ENCODE measurements at places on chromosomes 2 and 18.

GRCh38 chr2:39743269-39743776 is 35.7 kb downstream of the THUMPD2 start:
- DNase-seq = no peak

GRCh38 chr2:148273158-148273691 is 252.3 kb downstream of the MBD5 start:
- DNase-seq = no peak

DNA sequence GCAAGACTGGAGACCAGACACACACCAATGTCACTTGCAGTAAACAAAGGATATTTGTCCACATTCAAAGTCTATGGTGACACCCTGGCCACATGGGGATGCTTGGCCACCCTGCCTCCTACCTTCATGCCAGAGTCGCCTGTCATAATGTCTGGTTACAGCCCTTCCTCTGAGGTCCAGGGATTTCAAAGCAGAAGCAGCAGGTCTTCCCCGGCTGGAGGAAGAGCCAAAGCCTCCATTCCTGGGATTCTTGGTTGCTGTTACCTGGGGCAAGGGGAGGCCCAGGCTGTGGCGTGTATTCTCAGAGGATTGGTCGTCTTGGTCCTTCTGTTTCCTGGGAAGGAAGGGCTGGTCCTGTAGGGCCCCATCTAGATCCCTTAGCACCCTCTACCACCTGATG is 2.3 kb upstream of the ALPP start:
- no peak for DNase-seq

- no peak for DNase-seq
Observed at GRCh38 chr2:136408795-136409194, 290.8 kb upstream of the CXCR4 start.

DNA sequence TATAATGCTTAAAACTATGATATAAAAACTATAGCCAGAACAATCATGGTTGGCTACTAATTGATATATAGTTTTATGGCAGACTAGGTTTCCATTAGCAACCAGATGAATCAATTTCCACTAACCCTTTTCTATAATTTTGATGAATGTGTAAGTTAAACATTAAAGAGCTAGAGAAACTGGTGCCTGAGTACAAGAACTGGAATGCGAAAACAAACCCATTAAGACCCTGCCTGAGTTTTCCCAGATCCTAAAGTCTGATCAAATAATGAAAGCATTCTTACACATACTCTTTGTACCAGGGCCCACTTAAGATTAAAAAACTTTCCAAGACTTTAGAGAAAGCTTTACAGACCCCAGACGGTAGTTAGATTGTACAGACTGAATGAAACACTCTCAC is 21.3 kb downstream of the MRPL19 start:
- DNase-seq = no peak

GRCh38 chr2:217478831-217479455 is 523.9 kb downstream of the TNS1 start:
- DNase-seq = no peak

- DNase-seq = no peak
Observed at GRCh38 chr2:223328578-223328977, 273.6 kb downstream of the SCG2 start.

DNA sequence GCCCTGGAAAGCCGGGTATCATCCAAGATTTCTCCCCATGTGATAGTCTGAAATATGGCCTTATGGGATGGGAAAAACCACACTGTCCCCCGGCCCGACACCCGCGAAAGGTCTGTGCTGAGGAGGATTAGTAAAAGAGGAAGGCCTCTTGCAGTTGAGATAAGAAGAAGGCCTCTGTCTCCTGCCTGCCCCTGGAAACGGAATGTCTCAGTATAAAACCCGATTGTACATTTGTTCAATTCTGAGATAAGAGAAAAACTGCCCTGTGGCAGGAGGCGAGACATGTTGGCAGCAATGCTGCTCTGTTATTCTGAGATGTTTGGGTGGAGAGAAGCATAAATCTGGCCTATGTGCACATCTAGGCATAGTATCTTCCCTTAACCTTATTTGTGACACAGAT is 26.8 kb downstream of the RUFY4 start:
- DNase-seq = no peak

DNA sequence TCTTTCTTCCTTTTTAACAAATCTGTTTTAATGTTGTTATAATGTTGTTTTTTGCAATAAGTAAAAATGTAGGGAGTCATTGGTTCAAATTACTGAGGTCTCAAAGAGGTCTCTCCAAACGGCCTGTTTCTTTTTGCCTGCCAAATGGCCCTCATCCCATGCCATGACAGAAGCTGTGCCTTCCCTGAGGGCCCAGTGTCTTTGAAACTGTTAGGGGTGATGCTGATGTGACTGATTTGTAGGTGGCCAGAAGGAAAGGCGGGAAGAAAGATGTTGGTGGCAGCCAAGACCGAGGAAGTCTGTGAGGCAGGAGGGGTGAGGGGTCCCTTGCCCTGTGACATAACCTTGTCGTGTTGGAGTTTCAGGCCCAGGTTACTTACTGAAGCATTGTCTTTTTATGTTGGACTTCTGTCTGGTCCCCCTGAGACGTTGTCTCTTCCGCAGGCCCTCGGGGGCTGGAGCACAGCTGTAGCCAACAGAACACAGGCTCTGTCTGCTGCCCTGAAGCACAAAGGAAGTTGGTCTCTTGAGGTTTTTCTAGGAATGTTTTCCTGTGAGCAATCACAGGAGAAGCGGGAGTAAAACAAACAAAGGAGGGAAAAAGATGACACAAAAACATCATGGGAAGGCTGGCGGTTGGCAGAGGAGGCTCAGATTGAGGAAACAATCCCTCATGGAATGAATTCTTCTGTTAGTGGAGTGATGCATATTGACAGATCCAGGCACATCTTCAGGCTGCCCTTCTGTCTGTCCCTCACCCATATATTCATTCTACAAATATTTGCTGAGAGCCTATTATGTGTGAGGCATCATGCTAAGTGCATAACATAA is 4.9 kb upstream of the ST3GAL5 start:
- no peak for DNase-seq

DNA sequence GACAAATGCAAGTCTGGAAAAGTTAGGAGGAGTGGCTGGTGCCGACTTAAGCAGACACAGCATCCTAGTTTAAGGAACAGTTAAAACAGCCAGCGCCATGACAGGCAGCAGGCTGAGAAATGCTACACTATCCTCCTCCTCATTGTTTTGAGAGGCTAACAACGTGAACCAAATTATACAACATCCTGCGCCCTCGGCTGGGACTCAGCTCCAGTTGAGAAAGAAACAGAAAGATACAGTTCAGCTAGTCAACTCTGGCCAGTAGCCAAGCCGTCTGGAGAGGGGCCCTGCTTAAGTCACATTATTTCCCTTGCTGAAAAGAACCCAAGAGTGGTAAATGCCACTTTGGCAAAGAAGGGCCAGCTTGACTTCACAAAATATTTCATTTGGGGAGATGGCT is 90.2 kb downstream of the BCL11A start:
- no peak for DNase-seq

DNA sequence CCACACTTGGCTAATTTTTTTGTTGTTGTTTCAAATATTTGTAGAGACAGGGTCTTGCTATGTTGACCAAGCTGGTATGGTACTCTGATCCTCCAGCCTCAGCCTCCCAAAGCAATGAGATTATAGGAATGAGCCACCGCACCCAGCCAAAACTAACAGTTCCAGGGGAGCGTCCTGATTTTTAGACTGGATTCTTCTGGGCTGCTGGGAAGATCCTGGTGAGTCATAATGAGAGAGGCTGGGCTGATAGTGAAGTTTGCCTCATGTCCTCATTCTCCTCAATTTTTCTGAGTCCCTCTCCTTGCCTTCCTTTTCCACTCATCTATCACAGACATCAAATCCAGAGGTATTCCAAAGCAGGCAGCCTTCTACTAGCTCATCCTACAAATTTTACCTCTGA is 81.3 kb downstream of the VSNL1 start:
- DNase-seq = no peak

DNA sequence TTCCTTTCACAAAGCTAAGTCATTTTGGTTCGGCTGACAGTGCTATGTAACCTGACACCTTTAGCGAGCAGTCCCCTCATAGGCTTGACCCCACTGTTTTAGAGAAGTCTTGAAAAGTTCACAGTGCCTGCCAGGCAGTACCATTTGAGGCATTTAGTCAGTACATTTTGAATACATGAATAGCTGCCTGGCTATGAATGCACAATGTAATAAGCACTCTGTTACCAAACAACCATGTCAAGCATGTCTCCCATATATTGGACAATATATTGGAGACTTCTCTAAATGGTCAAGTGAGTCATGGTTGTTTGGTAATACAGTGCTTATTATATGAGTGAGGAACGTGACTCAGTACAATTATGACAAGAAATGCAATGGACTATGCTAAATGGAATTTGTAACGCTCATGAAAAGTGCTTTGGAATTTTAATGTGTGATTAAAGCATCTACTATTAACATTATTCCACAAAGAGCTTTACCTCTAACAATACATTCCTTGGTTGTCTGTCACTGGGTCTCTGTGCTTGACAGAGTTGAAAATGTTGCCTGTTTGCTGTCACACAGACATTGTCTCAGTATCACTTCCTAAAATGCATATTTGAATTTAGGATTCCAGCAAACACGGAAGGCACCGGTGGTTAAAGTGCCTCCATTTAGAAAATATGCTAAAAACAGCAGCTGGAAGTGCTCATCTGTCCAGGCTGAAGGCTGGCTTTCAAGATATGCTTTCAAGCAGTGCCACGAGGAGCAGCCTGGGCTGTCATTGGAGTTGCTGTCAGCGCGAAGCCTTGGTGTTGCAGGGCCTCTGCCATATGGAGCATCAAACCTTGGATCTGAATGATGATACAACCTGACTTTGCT is 458.6 kb downstream of the FBXO15 start:
- DNase-seq = no peak

DNA sequence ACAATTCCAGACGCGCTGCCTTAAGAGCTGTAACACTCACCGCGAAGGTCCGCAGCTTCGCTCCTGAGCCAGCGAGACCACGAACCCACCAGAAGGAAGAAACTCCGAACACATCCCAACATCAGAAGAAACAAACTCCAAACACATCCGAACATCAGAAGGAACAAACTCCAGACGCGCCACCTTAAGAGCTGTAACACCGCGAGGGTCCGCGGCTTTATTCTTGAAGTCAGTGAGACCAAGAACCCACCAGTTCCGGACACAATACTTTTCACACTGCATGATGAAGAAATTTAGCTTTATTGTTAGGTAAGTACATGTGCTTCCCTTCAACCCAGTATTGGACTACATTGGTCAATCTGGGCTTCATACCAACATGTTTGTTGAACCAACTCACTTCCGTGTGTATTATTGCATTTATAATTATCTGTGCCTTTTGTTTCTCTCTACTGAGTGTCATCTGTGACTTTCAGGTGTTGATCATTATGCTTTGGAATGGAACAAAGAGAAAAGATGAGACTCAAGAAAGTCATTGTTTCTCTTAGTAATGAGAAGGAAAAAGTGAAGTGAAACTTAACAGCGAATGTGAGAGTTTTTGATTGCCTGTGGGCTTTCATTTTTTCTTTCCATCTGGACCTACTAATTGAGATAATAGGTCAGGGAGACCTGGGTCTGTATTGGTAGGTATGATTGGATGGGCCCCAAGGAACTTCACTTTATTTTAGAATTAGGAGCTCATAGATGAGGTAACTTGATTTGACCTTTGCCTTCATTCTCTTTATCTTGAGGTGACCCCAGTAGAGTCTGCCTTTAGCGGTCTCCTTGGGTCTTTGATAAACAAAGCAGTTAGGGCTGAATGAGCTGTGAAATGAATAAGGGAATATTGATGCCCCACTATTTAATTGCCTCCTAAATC is 76.1 kb upstream of the CAVIN2 start:
- DNase-seq = no peak

- no peak for DNase-seq
Observed at GRCh38 chr2:38556006-38556801, 46.5 kb downstream of the HNRNPLL start.

DNA sequence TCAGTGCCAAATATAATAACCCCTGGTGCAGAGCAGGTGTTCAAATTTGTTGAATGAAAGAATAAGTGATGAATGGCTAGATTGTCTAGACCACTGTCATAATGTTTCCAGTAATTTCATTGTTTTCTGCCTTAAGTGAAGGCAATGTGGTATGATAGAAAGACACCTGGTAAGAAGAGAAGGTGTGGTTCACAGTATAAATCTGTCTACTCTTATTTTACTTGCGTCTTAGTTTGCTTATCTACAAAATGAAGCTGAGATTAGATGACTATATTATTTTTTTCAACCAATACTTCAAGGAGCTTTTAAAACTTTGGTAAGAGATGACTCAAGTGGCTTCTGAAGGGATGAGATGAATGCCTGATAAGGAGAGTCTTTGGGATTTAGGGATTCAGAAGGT is 788.4 kb downstream of the EPHA4 start:
- DNase-seq = no peak

DNA sequence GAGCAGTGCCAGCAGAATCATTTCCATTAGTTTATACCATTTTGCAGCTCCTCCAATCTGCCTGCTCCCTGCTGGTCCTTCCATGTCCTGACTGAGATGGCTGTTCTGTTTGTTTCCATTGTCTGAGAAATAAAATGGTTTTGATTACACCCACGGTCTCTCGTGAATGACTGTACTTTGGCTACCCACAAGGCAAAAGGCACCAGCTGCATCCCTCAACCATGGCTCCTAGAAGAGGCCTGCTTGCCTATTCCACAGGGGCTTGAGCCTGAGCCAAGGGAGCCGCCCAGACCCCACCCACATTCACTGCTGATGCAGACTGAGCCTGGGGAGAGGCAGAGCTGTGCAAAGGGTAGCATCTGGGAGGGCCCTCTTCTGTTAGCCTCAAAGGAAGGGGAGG is 31.2 kb downstream of the MARCHF4 start:
- DNase-seq = no peak

DNA sequence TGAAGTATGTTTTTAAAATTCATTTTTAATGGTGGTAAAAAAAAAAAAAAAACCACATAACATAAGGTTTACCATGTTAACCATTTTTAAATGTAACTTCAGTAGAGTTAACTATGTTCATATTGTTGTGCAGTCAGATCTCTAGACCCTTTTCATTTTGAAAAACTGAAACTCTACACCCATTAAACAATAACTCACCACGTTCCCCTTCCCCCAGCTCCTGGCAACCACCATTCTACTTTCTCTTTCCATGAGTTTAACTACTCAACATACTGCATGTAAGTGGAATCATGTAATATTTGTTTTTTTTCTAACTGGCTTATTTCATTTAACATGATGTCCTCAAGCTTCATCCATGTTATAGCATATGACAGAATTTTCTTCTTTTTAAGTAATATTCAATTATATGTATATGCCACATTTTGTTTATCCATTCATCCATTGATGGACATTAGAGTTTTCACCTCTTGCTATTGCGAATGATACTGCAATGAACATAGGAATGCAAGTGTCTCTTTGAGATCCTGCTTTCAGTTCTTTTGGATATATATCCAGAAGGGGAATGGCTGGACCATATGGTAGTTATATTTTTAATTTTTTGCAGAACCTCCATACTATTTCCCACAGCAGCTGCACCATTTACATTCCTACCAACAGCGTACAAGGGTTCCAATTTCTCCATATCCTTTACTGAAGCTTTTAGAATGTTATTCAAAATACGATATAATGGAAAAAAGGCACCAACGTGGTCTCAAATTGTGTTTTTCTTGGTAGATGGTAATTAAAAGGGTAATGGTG is 91.0 kb downstream of the SPTBN1 start:
- no peak for DNase-seq

- DNase-seq = no peak
Observed at GRCh38 chr2:172931256-172931894, 144.3 kb upstream of the MAP3K20 start.
